ENCODE measurements at places on chromosomes 7 and 10. TPM values are rescaled to one million over a fixed set of nuclear protein-coding genes. Genes with fewer than 3 reads are reported as not detected.

TRRAP gene
- 15.5 TPM for total RNA-seq

SPDYE9 gene
- not detected for total RNA-seq

- DNase-seq = peak; percentile 26
These were observed 11.5 kb downstream of the ZNF438 start for GRCh38 chr10:31020209-31020608.

DNA sequence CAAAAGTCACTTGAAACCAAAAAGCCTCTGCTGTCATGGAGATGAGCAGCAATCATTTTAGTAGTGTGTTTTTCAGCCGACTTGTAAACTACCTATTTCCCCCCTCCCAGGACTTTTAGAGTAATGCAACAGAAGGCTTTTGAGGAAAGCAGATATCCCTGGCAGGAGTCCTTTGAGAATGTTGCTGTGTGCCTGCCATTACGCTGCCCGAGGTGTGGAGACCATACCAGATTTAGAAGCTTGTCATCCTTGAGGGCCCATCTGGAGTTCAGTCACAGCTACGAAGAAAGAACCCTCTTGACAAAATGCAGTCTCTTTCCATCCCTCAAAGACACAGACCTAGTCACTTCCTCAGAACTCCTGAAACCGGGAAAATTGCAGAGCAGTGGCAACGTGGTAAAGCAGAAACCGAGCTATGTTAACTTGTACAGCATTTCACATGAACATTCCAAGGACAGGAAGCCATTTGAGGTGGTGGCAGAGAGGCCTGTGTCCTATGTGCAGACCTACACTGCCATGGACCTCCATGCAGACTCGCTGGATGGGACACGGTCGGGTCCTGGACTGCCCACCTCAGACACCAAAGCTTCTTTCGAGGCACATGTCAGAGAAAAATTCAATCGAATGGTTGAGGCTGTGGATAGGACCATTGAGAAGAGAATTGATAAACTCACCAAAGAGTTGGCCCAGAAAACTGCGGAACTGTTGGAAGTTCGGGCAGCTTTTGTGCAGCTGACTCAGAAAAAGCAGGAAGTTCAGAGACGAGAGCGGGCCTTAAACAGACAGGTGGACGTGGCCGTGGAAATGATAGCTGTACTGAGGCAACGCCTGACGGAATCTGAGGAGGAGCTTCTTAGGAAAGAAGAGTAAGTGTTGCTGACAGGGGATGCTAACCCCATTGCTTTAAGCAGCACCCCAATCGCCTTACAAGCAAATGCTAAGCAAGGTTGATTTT is 2.2 kb downstream of the ZNF365 start:
- no peak for DNase-seq

DNA sequence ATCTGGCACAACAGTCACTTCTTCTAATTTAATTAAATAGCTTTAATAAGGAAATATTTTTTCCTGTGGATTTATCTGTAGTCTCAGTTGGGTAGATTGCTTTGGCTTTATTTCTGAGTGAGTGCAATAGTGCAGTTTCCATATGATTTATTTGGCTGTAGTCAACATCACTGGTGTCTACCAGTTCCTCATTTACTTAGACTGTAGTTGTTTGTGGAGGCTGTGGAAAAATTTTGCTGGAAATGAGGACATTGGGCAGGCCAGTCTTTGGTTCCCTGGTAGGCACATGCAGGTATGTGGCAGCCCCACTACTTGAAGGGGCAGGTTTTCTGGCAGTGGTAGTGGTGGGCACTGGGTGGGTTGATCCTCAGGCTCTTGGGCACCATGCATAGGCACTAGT is 15.5 kb downstream of the TAS2R40 start:
- DNase-seq = no peak

INA gene
- total RNA-seq = not detected

DNA sequence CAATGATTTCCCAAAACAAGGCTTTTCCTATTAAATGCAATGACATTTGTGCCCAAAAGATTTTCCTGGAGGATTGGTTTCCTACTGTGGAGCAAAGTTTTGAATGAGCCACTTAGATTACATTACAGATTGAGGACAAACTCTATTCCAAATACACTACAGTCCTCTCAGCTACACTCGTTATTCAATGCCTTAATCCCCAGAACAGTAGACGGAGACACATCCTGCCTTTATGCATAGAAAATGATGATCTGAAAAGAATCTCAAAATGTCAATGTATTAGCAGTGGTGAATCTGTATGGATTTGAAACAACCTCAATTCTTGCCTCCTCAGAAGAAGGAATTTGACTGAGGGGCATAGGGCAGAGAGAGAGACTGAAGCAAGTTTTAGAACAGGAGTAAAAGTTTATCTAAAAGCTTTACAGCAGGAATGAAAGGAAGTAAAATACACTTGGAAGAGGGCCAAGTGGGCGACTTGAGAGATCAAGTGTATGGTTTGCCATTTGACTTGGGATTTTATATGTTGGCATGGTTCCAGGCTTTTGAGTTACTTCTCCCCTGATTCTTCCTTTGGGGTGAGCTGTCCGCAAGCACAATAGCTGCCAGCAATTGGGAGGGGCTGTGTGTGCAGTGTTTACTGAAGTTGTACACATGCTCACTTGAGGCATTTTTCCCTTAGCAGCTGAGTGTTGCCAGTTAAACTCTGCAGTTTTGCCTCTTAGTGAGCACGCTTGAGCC is 891.9 kb upstream of the MBL2 start:
- no peak for DNase-seq

GRCh38 chr7:41187322-41187721 is 515.6 kb downstream of the INHBA start:
- no peak for DNase-seq

- no peak for DNase-seq
These were observed 83.1 kb upstream of the HABP2 start for GRCh38 chr10:113469796-113470195.

JCAD gene
- 30.4 TPM for total RNA-seq

- no peak for DNase-seq
These were observed 440 bp downstream of the JAKMIP3 start for GRCh38 chr10:132066186-132066585.
